ENCODE measurements at places on chromosomes 7 and 10.

GRCh38 chr10:1612908-1613307 is 124.4 kb downstream of the ADARB2 start:
- no peak for DNase-seq

DNA sequence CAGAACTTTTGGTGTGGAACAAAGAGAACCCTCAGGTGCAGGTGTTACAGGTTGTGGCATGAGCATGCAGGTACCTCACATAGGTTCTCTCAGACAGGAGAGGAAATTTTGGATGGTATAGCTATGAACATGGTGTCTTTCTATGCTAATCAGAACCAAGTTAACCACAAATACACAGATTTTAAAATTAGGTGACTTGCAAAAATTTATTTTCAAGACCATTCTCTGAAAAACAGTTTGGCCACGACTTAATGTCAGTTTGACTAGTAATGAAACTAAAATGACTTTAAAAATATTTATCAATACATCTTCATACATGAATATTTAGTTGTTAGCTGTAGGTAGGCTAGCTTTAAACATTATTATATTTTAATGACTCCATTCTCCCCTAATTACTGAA is 129.6 kb downstream of the SRI start:
- no peak for DNase-seq

GRCh38 chr10:108112218-108112617 is 947.7 kb upstream of the SORCS1 start:
- no peak for DNase-seq

GRCh38 chr10:101597091-101597900 is 9.2 kb downstream of the DPCD start:
- no peak for DNase-seq

GRCh38 chr10:4568731-4569130 is 257.3 kb upstream of the AKR1E2 start:
- DNase-seq: no peak

DNA sequence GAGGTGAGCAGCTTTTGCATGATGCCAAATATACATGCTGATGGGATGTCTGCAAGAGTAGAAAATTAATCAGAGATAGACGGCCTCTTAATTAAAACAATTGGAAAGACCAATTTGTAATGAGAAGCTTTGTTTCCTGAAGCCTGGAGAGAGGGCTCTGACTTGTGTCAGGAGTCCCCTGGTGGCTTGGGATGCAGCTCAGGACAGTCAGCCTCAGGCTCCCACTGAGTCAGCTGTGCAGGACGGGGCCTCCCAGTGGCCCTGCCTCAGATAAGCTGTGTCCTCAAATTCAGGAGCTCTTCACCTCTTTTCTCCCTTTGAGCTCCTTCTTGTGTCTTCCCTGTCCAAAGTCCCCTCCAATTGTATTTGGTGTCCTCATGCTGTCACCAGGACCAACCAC is 438.9 kb upstream of the PODXL start:
- no peak for DNase-seq

- no peak for DNase-seq
Measured at GRCh38 chr7:47192978-47193377, 388.9 kb downstream of the TNS3 start.

- no peak for DNase-seq
Measured at GRCh38 chr10:114403541-114404161, 651 bp downstream of the AFAP1L2 start.

- DNase-seq: no peak
Measured at GRCh38 chr7:108454674-108455550, 1.3 kb downstream of the NRCAM start.

DNA sequence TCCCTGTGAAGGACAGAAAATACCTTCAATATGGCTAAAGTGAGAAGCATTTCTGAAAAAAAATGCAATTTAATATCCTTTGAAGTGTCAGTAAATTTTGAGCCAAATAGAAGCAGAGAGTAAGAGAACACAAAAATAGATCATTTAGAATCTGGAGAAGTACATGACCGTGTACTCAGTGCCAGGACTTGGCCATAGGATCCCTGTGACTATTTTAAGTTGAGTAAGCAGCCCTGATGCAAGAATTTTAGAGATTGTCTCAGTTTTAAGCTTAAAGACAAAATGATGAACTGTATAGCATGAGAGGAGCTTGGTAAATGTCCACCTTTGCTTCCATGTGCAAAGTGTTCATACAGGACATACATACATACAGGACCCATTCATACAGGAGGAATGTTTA is 2.5 kb downstream of the PTER start:
- DNase-seq: no peak

GRCh38 chr7:111853201-111853990 is 291.1 kb upstream of the IMMP2L start:
- DNase-seq: no peak

DNA sequence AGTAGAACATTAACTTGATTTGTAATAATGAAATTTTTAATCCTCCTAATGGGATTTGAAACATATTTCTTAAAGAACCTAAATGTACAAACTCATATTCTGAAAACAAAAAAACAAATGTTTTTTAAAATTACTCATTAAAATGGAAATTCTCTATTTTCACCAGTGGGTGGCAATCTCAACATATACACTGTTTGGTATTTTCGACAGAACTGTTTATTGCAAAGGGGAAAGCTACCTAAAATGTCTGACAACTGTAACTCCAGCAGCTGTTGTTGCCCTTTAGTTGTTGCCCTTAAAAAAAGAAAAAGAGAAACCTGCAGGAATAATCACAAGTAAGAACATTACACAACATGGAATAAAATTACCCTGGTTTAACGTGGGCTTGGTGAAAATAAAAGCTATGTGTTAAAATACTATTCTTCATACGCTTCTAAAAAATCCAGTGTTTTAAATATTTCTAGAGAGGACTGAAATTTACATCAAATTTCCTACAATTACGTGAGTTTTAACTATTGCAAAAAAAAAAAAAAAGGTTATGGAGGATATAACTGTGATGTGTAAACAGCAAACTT is 54.5 kb downstream of the COL1A2 start:
- peak; percentile 6 for DNase-seq

DNA sequence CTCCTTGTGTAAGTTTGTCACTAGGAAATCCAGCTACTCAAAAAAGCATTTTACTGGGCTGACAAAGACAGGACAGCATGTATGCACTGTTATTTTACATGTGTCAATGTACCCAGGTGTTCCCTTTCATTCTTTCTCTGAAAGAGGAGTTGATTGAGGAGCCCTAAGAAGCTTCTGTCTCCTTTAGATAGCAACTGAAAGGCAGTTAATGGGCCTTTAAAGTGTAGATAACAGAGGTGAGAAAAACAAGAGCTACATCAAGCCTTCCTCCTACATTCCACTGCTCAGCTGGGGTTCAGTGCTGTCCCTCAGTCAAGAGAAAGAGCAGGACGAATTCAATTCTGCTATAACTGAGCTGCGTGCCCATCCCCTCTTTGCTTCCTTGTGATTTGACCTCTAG is 12.8 kb upstream of the WIPF3 start:
- no peak for DNase-seq

- DNase-seq: no peak
Measured at GRCh38 chr7:18708204-18708603, 212.7 kb downstream of the HDAC9 start.

GRCh38 chr10:100528123-100528886 is 1.4 kb downstream of the NDUFB8 start:
- DNase-seq: no peak

DNA sequence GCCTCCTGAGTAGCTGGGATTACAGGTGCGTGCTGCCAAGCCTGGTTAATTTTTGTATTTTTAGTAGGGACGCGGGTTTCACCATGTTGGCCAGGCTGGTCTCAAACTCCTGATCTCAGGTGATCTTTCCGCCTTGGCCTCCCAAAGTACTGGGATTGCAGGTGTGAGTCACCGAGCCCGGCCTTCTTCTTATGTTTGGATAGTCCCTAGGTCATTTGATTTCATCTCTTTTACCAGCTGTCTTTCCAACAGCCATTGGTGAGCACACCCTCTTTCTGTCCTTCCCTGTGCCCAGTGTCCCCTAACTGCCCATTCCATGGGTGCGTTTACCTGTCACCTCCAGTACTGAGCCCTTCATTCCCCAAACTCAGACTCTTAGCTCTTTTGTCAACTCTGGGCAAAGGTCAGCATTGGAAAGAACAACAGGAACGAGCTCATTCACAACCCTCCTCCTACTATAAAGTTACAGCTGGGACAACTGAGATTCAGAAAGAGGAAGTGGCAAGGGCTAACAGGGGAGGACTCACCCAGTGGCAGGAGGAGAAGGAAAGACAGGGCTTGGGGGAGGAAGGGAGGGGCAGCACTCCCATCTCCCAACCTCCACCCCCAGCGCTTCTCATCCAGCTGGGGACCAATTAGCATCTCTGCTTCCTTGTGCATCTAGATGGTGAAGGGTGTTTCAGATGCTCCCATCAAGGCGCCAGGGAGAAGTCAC is 5.6 kb downstream of the SSC4D start:
- no peak for DNase-seq

GRCh38 chr10:15715619-15716227 is 4.0 kb downstream of the ITGA8 start:
- no peak for DNase-seq

DNA sequence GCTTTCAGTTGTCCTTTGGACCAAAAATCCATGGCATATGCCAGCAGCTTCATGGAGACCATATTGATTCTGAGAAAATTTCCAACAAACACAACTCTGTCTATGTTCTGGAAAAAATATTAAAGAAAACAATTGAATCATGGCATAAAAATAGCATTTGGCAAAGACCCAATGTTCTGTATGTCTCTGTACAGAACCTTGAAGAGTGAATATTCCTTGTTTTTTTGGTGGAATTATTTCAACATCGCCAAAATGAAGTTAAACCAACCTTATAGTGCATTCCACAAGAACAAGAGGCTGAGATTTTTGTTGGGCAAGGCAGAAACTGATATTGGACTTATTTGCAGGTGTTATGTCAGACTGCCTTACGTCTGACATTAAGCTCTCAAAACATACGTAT is 53.3 kb upstream of the SLC16A12 start:
- DNase-seq: no peak

GRCh38 chr7:88259656-88260380 is 40.0 kb upstream of the SRI start:
- no peak for DNase-seq

DNA sequence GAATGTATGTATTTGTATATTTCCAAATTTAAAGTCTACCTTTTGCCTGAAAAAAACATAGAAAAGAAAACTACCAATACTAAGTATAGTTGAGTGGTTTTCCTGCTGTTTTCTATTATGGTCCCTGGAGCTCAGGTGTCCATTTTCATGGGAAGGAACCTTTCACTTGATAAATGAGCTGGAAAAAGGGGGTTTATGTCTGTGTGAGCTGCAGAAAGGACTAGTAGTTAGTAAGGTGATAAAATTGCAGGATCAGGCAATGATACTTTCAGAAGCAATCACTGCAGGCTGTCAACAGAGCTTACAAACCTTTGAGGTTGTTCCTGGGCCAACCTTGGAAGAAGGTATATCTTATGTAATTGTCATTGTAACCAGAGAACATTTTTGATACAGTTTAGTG is 48.0 kb downstream of the ST7 start:
- no peak for DNase-seq

DNA sequence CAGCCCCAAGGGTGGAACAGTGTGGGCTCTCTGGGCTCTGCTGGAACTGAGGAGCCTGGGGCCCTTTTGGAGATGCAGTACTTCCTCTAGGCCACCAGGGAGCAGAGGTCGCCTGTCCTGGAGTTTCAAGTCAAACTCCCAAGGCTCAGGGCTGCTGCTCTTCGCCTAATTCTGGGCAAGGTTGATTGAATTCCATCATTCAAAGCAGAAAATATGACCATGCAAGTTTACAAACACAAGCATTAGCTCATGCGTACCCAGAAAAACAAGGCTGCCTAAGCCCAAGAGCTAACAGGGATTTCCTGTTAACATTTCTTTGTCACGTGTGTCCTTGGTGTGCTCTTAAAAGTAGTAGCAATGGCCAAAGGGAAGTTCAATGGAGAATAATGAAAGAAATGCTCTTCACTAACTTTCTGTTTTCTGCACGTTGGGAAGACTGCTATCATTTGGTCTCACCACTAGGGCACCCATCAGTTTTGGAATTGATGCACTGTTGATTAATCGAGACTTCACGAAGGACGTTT is 20.1 kb downstream of the LDB3 start:
- peak; percentile 83 for DNase-seq

DNA sequence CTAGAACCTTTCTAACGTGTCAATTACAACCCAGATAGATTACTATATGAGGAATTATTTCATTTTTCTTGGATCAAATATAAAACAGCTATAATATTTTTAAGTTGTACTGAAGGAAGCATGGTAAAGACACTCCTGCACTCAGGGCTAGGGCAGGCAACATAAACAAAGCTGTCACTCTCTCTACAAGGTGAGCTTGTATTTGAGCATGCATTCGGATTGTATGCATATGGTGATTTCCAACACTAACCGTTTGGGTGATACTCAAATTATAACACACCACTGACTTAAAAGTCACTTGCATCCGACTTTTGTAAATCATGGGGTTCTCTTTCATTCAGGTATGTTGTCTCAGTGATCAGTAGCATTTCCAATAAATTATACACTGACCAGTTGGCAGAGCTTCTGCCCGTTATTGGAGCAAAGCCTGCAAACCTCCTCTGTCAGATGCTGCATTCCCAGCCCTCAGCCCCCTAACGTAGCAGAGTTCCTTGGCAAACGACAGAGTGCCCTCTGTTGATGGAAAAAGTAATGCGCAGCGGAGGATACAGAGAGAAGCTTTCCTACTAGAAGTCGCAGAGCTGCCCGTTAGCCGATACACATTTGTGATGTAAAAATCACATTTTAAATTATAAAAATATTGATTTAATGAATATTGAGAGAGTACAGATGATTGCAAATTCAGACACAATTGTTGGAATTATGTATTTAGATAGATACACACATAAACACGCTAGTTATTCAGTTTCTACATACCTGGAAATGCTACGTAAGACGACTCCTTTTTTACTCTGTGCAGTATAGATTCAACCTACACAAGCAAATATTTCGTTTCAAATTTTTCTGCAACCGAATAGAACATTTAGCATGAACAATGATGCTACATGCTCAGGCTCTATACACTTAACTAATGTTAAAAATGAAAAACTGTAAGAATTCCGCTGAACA is 173.9 kb upstream of the SP4 start:
- DNase-seq: peak; percentile 16

GRCh38 chr7:5603241-5604140 is 178.0 kb downstream of the RNF216 start:
- no peak for DNase-seq

DNA sequence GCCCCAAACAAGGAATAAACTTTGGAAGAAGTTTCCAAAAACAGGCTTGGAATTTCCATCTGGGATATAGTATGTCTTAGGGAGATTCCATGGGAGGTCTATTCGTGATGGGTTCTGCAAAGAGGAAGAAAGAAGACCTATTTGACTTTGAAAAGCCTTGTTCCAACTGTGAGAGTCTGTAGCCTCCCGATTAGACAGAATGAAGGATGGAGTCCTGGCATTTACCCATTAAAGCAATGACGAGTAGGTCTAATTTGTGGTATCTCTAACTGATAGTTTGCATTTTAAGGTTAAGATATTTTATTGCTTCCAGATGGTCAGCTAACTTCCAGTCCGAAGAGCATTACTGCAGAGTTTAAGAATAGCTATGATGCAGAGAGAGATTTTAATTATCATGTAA is 19.5 kb upstream of the GALNT17 start:
- DNase-seq: no peak

GRCh38 chr7:25615003-25615402 is 386.7 kb upstream of the NPVF start:
- no peak for DNase-seq
